ENCODE measurements at places on chromosomes 4 and X.

- no peak for DNase-seq
Measured at GRCh38 chr4:101221294-101221693, 126.0 kb downstream of the PPP3CA start.

DNA sequence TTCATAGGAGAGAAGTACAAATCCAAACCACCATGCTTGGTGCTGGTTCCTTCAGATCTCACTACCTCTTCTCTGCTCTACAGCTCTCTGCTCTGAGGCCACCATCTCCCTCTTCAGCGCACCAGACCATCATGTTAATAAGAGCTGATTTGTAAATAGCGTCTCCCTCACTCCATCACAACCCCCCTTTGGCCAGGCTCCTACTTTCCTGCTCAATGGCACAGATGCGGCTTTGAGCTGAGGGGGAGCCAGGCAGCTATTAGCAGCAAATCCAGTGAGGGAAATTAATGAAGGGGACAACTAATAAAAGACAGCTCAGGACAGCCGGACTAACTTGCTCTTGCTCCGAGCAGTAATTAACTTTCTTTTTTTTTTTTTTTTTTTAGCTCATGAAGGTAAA is 13.1 kb downstream of the NEUROG2 start:
- no peak for DNase-seq

- no peak for DNase-seq
Measured at GRCh38 chr4:32172761-32173160, 1452.6 kb downstream of the PCDH7 start.

DNA sequence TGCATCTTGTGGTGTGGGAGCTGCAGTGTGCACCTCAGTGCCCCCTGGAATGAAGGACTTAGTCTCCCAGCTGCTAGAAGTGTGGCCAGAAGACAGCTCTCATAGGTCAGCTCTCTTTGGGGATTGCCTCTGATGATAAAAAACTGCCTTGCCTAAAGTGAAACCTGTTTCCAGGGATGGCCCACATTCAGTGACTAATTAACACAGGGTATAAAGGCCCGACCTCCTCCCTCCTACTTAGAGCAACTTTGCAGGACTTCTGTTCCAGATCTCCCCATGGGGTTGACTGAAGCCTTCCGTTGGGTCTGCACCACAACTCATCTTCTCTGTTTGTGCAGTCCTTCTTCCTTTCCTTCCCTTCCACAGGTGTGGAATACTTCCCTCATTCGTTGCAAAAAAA is 53.2 kb downstream of the SPINK2 start:
- no peak for DNase-seq

- DNase-seq = no peak
Measured at GRCh38 chr4:109588176-109588575, 28.1 kb downstream of the MCUB start.

All from erythroblast (primary cell).